ENCODE measurements at places on chromosomes 16 and 17.
A peak's percentile ranks its signal among the peaks of the same experiment; 100 is the strongest.

DNA sequence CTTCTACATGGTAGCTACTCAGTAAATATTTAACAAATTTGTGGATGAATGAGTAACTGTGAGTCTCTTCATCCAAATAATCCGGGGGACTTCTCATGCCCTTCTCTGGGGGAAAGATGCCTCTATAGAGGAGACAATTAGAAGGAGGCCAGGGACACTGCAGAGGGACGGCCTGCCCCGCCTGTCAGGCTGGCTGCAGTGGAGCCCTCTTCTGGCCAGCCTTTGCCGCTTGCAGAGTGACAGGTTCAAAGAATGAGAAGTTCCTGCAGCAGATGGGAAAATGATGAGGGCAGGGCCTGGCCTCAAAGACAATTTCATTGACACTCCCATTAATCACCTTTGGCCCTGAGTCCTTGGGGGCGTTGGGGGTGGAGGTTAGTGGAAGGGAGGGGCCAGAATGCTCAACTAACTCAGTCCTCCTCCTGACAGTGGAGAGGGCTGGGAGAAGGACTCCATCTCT, 339.0 kb downstream of the MAF start:
- DNase-seq: no peak

GRCh38 chr16:1640261-1640941, 28.2 kb downstream of the CRAMP1 start:
- DNase-seq: no peak

DNA sequence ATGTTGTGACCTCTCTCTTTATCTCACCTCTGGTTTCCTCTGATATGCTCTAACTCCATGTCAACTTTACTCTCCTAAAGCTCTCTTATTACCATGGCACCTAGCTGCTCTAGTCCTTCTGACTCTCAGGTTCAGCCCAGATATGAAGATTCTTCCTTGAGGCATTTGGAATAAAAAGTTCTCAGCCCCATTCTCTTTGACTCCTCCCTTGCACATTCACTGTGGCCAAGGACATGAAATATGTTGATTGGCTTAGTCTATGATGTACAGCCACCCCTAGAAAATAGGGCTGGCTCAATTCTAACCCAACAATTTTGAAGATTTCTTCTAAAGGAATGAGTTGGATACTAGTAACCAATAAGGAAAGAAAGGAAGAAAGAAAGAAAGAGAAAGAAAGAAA, 20.8 kb upstream of the GAS7 start:
- DNase-seq: no peak

GRCh38 chr16:77435272-77435820, 512 bp upstream of the ADAMTS18 start:
- no peak for DNase-seq

DNA sequence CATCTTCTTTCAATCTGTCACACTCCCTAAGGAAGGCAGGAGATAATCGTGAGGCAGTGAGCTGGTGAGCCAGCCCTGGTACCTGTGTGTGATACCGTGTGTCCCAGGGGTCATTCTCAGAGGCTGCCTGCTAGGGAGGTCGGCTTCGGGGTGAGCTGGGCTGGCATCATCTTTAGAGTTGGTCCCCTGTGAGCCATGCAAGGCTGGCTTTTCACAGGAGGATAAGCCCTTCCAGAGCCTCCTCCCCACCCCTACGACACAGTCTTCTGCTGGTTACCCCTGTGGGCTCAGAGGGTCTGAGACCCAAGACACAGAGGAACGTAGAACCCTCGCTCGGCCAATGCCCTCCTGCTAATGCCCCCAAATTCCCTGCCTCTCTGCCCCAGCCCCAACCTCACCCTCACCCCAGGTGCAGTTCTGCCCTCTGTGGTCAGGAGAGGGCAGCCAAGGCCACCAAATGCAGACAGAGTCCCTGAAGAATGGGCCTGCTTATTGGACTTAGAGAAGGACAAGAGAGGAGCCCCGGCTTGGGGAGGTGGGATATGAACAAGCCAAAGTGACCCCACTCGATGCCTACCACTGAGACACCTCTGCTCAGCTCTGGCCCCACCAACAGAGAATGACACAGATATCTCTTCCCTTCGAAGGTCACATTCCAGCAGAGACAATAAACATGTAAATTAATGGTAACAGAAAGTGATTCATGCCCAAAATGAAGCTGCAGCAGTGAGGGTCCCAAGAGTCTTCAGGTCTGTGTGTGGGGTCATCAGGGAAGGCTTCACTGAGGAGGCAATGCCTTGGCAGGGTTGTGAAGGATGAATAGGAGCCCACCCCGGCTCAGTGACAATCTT, 80.8 kb upstream of the CCL1 start:
- no peak for DNase-seq

DNA sequence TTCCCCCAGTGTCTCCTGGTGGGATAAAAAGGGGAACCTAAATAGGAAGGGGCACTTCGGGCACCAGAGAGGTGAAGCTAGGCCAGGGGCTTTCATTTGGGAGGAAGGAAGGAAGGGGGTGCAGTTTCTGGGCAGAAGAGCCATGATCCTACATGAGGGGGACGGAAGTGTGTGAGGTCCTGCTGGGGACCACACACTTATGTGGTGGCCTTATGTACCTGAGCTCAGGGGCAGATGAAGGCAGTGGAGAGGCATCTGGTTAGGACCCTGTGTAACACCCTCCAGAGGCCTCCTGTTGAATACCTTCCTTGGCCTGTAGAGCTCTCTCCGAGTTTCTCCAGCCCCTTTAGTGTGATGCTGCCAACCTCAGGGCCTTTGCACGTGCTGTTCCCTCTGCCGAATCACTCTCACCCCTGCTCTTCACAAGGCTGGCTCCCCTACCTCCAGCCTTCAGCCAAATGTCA, 21.2 kb downstream of the IGFBP4 start:
- no peak for DNase-seq

GRCh38 chr16:53053967-53054669, 673 bp upstream of the CHD9 start:
- no peak for DNase-seq

GRCh38 chr16:50991006-50991405, 160.1 kb downstream of the SALL1 start:
- no peak for DNase-seq

DNA sequence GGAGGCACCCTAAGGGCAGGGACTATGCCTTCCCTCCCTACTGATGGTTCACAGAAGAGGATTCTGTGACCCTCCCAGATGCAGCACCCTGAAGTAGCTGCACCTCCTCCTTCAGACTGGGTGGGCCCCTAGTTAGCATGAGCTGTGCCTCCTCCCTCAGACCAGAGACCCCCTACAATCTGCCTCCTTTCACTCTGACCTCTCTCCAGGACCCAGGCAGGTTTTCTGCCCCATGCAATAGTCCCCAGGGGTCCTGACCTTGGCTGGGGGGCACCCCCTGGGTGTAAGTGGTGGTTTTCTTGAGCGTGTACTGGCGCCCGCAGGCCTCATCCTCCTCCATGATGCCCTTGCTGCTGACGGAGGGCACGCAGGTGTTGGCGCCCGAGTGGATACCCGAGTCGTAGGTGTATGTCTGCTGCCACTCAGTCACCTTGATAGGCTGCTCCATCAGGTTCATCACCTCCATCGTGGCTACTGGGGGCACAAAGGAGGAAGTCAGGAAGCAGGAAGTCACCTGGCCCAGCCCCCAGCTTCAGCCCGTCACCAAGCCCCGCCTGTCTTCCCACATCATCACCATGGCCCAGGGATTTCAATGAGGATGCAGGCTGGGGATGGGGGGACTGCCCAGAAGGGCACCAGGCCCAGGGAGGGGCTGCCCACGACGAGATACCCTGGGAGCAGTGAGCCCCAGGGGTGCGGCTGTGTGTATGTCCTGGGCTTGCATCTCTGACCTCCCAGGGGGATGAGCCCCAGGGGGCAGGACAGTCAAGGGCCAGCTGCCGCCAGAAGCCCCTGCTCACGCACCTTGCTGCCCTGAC, 14.9 kb downstream of the JUP start:
- DNase-seq: no peak

GRCh38 chr17:15213381-15214087, 51.6 kb downstream of the PMP22 start:
- no peak for DNase-seq

GRCh38 chr16:77589071-77589765, 133.1 kb upstream of the NUDT7 start:
- DNase-seq: no peak

DNA sequence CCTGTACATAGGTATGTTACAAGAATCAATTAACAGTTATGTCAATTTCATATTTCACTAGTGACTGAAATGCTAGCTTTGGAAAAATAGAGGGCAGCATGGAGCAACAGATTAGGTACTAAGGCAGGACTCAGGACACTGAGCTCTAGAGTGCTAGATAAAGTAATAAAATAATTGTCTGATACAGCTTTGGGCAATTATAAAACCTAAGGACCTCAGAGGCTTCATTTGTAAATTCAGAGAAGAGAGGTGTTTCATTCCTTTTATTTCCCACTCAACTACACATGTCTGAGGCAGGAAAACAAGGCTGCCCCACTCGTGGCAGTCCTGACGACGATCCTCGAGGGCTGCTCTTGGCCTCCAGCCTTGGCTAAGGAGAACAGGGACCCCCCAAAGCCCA, 81.5 kb downstream of the CA4 start:
- DNase-seq: peak; percentile 6

- no peak for DNase-seq
Observed at GRCh38 chr16:87922250-87922871, 14.0 kb downstream of the CA5A start.

DNA sequence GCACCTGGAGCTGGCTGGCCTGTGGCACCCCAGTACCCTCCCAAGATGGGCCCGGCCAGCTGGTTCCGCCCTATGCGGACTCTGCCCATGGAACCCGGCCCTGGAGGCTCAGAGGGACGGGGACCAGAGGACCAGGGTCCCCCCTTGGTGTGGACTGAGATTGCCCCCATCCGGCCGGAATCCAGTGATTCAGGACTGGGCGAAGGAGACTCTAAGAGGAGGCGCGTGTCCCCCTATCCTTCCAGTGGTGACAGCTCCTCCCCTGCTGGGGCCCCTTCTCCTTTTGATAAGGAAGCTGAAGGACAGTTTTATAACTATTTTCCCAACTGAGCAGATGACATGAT, 12.0 kb downstream of the TBX21 start:
- DNase-seq: no peak

GRCh38 chr16:11140098-11140375, 116.0 kb downstream of the SOCS1 start:
- no peak for DNase-seq

- DNase-seq: no peak
Observed at GRCh38 chr17:43714465-43715149, 44.0 kb downstream of the SOST start.

GRCh38 chr16:10641953-10642949, 52.5 kb downstream of the TEKT5 start:
- no peak for DNase-seq

GRCh38 chr16:2170587-2171435, 15.2 kb downstream of the TRAF7 start:
- DNase-seq: no peak

DNA sequence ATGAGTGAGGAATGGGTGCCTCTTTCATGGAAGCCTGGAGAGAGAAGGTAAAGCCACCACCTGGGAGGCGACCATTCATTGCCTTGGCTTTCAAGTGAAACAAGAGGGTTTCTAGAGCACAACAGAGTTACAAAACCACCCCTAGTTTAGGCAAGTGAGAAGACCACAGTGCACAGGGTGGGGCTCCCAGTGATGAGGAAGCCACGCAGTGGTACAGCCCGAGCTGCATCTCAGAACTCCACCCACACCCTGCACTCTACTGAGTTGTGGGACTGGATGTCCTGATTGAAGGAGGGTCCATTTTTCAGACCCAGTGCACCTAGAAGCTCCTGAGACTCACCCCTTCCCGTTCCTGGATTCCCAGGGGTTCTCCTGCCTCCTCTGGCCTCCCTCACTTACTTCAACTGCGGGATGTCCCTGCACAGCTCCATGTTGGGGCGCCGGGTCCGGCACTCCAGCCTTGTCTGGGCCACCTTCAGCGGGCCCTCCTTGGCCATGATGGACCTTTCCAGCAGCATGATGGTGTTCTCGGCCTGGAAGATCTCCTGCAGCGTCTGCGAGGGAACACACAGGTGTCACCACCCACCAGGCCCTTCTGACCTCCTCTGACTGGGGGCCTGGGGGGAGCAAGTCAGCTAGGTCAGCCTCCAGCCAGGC, 55.1 kb upstream of the EMP2 start:
- no peak for DNase-seq

DNA sequence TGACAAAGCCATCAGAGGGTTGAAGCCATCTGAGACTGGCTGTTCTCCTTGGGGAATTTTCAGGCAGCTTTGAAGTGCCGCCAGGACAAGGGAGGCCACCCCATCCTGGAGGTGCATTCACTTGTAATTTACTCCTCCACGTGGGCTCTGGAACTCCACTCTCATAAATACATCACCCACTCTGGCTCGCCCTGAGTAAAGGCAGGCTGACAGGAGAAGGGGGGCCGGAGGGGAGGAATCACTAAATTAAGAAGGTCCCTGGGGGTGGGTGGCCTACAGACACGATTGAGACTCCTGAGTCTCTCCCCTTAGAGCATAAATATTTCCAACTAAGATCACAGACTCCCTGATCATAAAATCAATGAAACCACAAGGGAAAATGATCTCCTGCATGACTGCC, 56.3 kb upstream of the HNF1B start:
- DNase-seq: no peak

- no peak for DNase-seq
Observed at GRCh38 chr17:81285179-81285878, 9.8 kb downstream of the SLC38A10 start.

- DNase-seq: no peak
Observed at GRCh38 chr17:57475796-57476195, 219.5 kb downstream of the MSI2 start.

DNA sequence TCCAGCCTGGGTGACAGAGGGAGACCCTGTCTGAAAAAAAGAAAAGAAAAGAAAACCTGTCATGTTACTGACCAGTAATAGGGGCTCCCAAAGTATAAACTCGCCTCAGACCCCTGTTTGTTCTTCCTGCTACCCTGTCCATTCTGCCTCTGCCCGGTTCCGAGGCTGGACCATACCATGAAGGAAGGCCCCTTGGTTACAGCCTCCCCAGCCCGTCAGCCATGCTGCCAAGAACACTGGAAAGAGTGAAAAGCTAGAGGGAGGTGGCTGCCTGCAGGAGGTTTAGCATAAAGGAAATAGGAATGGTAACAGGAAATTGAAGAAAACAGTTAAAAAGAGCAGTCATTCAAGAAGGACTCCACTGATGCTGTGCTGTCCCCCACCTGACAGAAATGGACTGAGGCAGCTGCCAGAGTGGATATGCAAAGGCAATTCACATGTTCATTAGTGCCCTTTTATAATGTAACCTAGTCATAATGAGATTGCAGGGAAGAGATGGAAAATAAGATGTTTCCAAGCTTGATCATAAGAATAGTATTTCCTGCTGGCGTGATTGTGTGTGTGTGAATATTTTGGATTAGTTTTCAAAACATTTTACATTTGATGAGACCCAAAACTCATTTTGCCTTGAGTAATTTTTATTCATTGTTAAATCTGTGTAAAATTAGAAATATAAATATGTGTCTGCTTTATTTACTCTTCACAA, 102.6 kb downstream of the GOSR1 start:
- no peak for DNase-seq

DNA sequence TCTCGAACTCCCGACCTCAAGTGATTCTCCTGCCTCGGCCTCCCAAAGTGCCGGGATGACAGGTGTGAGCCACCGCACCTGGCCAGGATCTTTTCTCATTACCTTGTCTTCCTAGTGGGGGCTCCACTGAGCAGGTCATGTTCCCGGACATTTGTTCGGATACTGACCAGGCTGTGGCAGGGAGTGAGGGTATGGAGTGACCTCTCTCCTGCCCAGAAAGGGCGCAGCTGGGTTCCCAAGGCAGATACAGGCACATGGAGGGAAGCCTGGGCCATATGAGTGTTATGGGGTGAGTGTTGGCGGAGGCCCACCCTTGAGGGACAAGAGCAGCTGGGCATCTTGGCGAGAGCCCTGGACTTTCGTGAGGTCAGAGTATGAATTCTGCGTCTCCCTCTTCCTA, 5.5 kb downstream of the SERPINF1 start:
- DNase-seq: no peak

Measured in COR-L47 (cell line).